A673 (cell line): ENCODE measurements at places on chromosomes 7 and 10.

- no peak for DNase-seq
Observed at GRCh38 chr10:15231426-15231825, 62.9 kb upstream of the NMT2 start.

DNA sequence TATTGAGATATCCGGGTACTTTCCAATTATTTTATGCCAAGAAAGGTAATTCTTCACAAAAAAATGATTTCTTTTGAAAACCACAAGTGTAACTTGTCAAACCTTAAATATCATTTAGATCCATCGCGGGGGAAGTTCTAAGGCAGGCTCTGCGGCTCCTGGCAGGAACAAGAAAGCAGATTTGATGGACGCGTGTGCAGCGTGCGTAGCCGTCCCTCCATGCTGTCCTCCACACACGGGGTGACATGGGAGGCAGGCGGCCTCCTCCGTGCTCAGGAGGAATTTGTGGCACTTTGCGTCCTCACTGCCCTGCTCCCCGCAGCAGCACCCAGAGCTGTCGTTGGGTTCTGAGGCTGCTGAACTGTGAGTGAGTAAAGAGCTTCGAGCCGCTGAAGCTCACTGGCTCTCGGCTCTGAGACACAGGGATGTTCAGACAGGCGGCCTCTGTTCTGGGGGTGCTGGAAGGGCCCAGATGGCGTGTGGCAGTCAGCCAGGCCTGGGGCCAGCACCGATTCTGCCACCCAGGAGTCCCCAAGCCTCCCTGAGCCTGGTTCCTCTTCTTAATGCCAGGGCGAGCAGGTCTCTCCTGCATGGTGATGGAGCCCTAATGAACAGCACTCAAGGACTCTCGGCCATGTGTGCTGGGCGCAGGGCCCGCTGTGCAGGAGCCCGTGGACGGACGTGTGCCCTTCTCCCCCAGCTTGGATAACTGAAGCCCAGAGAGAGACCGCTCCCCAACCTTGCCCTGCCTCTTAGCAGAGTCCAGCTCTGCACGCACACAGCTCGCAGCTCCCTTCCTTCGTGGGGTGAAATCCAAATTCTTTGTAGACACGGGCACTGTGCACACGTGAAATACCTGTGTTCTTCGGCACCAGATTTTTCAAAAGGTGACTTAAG is 185.4 kb upstream of the SHH start:
- no peak for DNase-seq

GRCh38 chr10:31819391-31819820 is 109.2 kb downstream of the ARHGAP12 start:
- DNase-seq: no peak

GRCh38 chr10:117622471-117623184 is 80.1 kb downstream of the EMX2 start:
- no peak for DNase-seq

GRCh38 chr7:50858528-50859245 is 76.0 kb upstream of the GRB10 start:
- DNase-seq: no peak

- no peak for DNase-seq
Observed at GRCh38 chr10:124043310-124044142, 49.9 kb downstream of the CHST15 start.

DNA sequence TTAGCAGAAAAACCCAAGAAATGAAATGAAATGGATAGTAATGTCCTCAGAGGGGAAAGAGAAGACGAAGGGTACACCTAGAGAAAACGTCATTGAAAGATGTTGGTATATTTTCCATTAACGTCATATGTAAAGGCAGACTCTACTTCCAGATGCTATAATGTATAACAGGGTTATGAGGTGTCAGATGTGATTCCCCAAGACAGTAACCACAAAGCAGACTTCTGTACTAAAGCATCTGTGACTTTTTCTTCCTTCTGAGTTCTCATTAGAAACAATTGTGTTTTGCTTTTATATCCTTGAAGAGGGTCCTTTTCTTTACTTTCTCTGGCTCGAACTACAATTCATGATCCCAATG is 37.4 kb downstream of the LRRC72 start:
- DNase-seq: no peak
